Omental fat pad (tissue), 4 donors: ENCODE measurements at places on chromosomes 5 and 9. TPM values are rescaled to one million over a fixed set of nuclear protein-coding genes. Genes with fewer than 3 reads are reported as not detected.

- no peak for DNase-seq
Measured at GRCh38 chr9:130296783-130297055, 31.2 kb downstream of the HMCN2 start.

DNA sequence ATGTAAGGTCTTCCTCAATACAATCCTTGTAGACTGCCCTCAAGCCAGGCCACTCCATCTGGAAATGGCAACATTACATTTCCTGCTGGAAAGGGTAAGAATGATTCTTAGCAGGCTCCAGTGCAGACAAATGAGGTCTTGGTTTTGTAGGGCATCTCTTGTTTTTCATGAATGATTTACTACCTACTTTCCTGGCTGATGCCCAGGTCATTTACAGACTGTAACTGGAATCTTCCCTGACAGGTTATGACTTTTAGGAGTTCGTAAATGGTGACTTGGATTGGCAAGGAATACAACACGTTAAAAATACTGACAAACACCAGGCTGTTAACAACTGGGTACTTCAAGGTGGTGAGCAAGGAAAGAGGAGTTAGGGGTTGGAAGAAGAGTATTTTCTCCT is 510.5 kb upstream of the TNC start:
- DNase-seq, result no peak

DNA sequence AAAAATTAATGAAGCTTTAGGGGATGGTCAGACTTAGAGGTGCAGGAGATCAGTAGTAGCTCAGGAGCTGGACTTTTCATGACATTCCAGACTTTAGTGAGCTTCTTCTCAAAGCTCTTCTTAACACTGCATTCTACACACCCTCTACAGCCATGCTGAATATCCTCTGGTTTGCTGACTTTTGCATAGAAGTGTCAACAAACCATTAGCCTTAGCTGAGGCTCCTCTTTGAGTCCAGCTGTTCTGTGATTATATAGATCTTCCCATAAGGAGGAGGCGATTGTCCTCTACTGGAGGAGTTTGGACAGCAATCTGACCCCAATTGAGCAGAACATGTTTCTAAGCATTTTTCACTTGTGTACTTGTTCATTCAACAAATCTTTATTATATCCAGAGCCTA is 75.0 kb upstream of the RUSC2 start:
- no peak for DNase-seq

GRCh38 chr9:38272710-38273109 is 119.8 kb upstream of the ALDH1B1 start:
- no peak for DNase-seq

DNA sequence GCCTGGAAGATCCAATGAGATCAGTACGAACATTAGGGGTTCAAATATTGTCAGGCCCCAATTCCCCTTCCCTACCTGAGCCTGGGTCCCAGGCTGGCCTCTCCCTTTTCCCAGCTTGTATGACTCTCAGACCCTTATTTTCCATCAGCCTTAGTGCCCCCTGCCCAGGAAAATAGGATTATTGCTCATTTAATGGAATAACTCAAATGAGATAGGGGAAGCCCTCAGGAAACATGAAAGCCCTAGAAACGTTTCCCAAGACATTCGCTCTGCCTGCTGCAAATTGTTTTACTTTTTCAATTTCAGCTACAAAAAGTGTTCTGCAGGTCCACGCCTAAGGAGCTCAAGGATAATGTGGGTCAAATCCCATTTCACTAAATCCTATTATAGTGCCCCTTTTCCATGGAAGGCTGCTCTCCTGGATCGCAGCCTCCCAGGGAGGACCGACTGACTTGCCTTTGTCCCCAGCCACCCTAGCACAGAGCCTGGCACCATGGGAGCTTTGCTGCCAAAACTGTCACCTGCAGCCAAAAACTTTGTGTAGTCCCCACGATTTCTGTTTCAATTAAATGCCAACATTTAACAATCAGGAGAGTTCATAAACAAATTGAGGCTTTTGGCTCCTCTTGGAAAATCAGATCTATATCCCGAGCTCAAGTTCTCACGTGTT is 46.9 kb downstream of the THOC3 start:
- no peak for DNase-seq

- DNase-seq, result no peak
Measured at GRCh38 chr5:17930346-17930745, 296.1 kb downstream of the TAF11L14 start.

- DNase-seq, result no peak
Measured at GRCh38 chr5:42600441-42600840, 156.2 kb upstream of the CCDC152 start.

DNA sequence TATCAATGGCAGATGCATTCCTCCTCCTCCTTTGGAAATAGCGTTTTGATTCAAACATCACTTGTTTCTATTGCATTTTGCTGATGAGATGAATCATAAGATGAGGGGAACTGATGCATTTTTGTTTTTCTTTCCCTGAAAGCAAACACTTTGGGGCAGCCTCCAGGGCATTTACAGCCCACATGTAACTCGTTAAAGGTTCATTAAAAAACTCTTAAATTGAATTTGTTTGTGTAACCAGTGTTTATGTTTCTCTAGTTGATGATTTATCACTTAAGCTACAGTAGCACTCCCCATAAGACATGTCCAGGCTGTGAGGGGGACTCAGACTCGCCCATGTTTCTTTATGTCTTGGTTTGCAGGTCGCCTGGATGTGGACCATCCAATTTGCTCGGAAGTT is 246.1 kb upstream of the ANKH start:
- no peak for DNase-seq

- DNase-seq, result no peak
Measured at GRCh38 chr9:12798066-12798770, 23.4 kb downstream of the LURAP1L start.

DNA sequence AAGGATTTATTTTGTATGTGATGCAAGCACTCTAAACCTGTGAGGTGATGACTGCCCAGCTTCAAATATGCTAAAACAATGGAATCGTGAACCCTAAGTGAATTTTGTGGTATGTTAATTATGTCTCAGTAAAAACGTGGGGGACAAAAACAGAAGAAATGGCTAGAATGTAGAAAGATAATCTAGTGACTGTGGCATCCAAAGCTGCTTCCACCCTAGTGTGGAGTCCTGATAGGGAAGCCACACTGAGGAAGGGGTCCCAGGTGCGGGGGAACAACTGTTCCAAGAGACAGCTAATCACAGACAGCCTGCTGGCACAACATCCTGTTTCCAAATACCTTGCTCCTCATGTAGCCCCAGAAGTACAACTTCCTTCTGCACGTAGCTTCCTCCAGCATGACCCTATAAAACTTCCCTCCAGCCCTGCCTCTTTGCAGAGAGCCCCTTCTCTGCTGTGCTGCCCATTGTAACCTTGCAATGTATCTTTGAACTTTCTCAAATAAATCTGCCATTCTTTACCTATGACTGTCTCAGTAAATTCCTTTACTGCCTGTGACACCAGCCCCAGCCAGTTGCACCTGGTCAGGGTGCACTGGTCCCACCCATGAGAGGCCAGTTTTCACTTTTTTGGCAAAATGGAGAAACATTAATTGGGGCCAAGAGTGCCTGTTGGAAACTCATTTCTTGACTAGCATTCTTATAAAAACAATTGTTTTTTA is 4.9 kb downstream of the GMCL2 start:
- DNase-seq, result no peak

The CYLC2 gene
- total RNA-seq, result not detected

The FOCAD gene
- 36.2 TPM for total RNA-seq

The ACOT12 gene
- not detected for total RNA-seq

The GGTA1 gene
- 9.1 TPM for total RNA-seq

The GDF9 gene
- total RNA-seq, result 1.3 TPM
